ENCODE measurements at places on chromosomes 11 and 22. TPM values are rescaled to one million over a fixed set of nuclear protein-coding genes. Genes with fewer than 3 reads are reported as not detected.

RTN4RL2 gene
- 0.14 TPM for total RNA-seq

OR52I1 gene
- not detected for total RNA-seq

ENTHD1 gene
- total RNA-seq, result not detected

TTC36 gene
- 0.71 TPM for total RNA-seq

NDUFS8 gene
- 204 TPM for total RNA-seq

PRDM11 gene
- total RNA-seq, result 3.3 TPM

SLC25A18 gene
- 0.51 TPM for total RNA-seq

WNT7B gene
- 29.7 TPM for total RNA-seq

SRRD gene
- 22.0 TPM for total RNA-seq

RANBP1 gene
- total RNA-seq, result 639 TPM

NCF4 gene
- total RNA-seq, result not detected

SPTBN2 gene
- 67.0 TPM for total RNA-seq

ART1 gene
- total RNA-seq, result not detected

ISX gene
- not detected for total RNA-seq

LDHAL6A gene
- not detected for total RNA-seq

CCDC87 gene
- total RNA-seq, result 0.23 TPM

NDUFA6 gene
- 88.2 TPM for total RNA-seq

KRTAP5-1 gene
- total RNA-seq, result not detected

OR52B2 gene
- not detected for total RNA-seq

TCP11L1 gene
- 11.2 TPM for total RNA-seq

SCGB2A2 gene
- not detected for total RNA-seq

PKNOX2 gene
- 0.71 TPM for total RNA-seq

NAV2 gene
- total RNA-seq, result 24.5 TPM

ETS1 gene
- 52.7 TPM for total RNA-seq

GAL3ST1 gene
- total RNA-seq, result not detected

All from airway epithelial cell (primary cell).